ENCODE measurements at places on chromosomes 16 and 17.

- DNase-seq: peak; percentile 35
These were observed 863 bp upstream of the UTS2R start for GRCh38 chr17:82370471-82371332.

DNA sequence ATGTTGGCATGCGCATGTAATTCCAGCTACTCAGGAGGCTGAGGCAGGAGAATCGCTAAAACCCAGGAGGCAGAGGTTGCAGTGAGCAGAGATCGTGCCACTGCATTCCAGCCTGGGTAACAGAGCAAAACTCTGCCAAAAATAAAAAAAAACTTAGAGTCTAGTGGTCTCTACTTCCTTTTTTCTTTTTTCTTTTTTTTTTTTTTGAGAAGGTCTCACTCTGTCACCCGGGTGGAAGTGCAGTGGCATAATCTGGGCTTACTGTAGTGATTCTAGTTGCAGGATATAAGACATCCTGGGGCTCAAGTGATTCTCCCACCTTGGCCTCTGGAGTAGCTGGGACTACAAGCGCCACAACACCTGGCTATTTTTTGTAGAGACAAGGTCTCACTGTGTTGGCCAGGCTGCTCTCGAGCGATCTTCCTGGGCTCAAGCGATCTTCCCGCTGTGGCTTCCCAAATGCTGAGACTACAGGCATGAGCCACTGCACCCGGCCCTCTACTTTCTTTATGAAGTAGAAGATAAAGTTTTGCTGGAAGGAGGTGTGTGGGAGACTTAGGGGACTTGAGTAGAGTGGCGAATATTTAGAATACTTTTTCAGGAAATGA lies 47.9 kb upstream of the TAOK1 start:
- no peak for DNase-seq

- no peak for DNase-seq
These were observed 1.9 kb upstream of the NFE2L1 start for GRCh38 chr17:48046296-48046695.

GRCh38 chr17:54969658-54970572 lies 1.4 kb downstream of the STXBP4 start:
- DNase-seq: no peak

DNA sequence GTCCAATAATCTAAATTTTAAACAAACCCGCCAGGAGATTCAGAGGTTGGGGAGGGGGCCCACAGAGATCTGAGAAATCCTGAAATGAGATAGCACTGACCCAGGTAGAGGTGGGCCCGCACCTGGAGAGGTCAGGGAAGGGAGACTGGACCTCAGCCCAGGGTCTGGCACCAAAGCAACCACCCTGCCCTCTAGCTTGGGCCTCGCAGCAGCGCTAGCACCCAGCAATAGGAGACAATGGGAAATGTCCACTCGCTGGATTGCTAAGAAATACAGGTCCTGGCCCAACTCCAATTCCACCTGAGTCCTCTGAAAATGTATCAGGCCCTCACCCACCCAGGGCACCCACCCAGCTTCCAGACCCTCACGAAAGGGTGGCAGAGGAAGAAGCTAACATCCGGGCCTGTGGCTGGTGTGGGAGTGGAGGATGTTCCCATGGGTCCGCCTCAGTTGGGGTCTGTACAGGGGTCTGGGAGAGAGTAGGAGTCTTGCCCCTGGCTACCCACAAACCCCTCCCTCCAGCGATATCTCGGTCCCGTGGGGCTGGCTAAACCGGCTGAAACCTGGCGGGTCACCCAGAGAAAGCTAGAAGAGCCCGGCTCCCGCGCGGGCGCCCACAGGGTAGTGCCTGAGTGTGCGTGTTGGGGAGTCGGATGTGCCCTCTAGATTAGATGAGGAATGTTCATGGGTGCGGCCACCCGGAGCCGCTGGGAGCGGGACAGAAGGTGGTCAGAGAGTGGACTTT lies 1.1 kb downstream of the PLLP start:
- DNase-seq: no peak

DNA sequence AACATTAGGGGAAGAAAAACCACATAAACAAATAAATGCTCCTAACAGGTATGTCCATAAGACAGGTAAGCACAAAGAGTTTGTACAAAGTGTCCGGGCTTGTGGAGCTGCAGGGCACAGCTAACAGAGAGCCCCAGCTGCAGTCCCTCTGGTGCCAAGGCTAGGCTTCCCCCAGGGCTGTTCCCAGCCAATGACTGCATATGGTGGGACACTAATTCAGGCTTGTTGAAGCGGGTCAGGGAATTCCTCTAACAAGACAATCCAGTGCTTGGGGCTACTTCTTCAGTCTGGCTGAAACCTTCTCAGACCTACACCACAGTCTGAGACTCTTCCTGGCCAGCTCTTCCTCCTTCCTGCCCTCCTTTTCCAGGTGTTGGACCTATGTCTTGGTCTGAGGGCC lies 51.7 kb upstream of the ALDH3A1 start:
- DNase-seq: no peak

DNA sequence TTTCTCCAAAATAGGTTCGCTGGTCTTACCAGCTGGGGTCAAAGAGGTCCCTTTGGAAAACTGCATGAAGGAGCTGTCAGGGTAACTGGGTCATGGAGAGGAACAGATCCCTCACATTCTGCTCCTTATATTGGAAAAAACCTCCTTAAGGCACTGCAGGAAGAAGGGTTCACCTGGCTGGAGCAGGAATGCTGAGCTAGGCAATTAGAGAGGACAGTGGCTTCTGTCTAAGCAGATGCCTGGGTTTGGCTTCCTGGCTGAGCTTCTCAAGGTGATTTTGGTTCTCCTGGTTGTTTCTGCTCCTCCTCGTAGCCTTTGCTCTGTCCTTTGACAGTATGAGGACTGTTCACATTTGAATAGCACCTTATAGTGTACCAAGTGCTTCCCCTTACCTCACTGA lies 19.6 kb downstream of the ITGB3 start:
- DNase-seq: no peak

GRCh38 chr17:57366558-57367351 lies 110.4 kb downstream of the MSI2 start:
- no peak for DNase-seq

DNA sequence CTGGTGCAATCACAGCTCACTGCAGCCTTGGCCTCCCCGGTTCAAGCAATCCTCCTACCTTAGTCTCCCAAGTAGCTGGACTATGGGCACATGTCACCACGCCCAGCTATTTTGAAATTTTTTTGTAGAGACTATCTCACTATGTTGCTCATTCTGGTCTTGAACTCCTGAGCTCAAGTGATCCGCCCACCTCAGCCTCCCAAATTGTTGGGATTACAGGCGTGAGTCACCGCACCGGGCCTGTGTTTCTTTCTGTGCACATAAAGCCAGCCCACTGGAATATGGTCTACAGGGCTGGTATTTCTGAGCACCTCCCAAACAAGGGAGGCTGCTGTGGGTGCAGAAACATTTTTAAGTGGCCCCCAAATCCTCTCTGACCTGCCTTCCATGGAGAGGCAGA lies 8.4 kb downstream of the TMEM95 start:
- no peak for DNase-seq

DNA sequence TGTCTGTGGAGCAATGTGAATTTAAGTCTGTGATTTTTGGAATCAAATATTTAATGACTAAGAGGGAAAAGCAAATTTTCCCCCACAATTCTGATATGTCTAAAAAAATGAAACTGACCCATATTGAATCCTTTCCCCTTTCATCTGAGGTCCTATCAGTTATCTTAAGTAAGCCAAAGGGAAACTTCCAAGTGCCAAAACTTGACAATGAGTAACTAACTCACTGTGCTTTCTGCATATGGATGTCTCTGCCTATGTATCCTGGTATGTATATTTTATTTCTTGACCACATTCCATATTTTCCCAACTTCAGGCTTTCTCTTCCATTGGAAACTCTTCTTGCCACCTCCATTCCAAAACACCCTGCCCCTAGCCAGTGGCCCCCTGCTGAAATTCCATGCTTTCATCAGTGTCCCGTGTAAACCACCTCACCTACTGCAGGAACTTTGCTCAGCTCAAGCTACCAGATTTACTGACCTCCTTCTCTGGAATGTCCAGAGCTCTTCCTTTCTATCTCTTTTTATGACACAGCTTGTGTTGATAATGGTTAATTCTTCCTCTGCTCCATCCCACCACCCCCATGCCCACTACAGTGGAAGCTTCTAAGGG lies 59.0 kb downstream of the TOX3 start:
- DNase-seq: no peak

GRCh38 chr16:60852635-60853034 lies 1183.6 kb downstream of the CDH8 start:
- DNase-seq: no peak

GRCh38 chr16:82846806-82847205 lies 220.0 kb downstream of the CDH13 start:
- no peak for DNase-seq

DNA sequence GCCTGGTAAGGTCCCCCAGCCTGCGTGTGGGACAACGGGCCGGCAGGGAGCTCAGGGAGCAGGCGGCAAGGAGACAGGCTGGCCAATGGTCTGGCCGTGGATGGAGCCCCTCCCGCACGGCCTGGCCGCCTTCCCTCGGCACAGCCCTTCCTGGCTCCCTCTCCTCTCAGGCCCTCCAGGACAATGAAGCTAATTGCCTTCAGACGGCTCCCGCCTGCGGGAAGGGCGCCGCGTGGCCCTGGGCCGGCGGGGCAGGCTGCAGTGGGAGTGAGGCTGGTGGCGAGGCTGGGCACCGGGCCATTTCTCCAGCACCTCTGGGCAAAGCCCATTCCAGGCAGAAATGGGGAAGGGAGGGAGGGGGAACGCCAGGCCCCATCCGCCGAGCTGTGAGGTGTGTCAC lies 50.9 kb downstream of the ENGASE start:
- no peak for DNase-seq

- DNase-seq: no peak
These were observed 600.0 kb upstream of the CA10 start for GRCh38 chr17:52758481-52758880.

DNA sequence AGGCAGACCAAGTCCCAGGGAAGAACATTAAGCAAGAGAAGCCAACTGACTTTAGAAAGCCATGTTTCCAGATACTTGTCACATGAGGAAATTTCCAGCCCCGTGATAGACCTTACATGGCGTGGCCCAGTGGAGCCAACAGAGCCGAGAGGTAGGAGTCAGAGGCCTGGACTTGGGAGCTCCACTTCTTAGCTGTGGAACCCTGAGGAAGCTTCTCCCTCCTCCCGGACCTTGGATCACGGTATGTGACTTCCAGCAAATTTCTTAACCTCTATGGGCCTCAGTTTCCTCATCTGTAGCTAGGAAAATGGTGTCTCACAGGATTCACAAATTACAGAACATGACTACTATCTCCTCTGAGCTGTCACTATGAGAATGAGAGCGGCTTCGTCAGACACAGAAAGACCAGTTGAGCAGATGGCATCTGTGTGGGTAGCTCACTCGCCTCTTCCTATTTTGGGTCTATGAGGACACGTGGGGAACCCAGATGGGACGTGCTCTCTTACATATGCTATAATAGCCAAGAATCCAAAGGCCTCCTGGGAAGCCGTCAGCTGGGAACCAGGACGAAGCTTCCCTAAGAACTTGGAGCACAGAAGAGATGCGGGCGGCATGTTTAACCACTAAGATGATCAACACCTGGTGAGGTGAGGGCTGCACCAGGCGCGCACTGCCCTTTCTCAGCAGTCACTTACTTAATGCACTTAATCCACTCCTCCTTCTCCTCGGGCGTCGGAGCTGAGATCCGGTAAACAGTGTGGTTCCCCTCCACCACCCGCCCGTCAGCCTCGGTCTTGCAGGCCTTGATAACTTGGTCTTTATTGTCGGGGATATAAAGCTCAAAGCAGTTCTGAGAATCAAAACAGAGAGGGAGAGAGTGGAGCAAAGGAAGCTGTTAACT lies 102.3 kb downstream of the CYTH1 start:
- DNase-seq: no peak

GRCh38 chr17:80750263-80750662 lies 205.6 kb downstream of the RPTOR start:
- no peak for DNase-seq

DNA sequence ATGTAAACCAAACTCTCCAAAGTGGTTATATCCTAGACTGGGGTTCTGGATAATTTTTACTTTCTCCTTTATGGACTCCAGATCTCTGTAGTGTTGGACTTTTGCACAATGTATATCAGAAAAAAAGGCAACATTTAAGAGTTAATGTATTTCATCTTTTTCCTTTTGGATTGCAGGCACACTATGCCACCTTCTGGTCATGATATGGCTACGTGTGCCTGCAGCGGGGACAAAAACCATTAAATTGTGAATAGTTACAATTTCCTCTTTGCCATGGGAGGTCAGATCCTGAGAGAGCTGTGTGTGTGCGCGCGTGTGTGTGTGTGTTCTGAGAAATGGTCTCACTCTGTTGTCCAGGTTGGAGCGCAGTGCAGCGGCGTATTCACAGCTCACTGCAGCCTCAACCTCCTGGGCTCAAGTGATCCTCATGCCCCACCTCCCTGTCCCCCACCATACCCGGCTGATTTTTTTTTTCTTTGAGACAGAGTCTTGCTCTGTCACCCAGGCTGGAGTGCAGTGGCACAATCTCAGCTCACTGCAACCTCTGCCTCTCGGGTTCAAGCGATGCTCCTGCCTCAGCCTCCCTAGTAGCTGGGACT lies 4.3 kb upstream of the SGF29 start:
- DNase-seq: no peak

DNA sequence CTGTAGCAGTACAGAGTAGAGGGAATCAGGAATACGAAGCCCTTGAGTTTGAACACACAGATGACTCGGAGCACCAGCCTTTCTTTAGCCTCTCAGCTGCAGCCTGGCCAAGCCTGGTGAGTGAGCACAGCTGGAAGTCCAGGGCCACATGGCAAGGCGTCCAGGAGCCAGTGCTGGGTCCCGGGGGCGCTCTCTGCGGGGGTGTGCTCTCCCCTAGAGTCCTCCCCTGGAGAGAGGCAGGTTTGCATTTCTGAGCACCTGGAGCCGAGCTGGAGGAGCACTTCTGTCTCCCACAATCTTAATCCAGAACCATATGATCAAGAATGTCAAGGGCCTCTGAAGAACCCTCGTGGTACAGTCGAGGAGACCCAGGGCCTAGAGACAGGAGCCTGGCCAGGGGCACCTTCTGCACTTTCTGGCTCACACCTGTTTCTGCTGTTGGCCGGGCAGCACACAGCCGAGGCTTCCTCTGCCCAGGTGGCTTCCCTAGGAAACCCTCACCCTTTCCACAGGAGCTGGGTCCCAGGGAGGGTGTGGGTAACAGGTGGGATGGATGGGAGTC lies 78.3 kb downstream of the PLD6 start:
- no peak for DNase-seq

DNA sequence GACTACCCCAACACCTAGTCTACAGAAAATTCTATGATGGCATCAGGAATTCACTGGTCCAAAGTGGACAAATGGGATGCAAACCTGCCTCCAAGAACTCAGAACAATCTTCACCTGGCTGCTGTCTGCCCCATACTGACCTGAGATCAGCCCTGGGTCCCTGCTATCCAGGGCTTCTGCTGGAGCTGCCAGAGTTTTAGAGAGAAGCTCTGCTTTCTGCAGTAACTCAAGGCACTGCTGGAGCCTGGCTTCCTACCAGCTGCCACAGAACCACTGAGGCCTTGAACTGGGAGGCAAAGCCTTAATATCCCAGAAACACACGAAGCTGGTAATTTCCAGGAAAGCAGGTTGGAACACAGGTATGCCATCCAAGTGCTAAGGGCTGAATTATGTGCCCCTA lies 7.5 kb downstream of the TMEM170A start:
- no peak for DNase-seq

- no peak for DNase-seq
These were observed 458 bp downstream of the ENKD1 start for GRCh38 chr16:67666032-67666551.

- DNase-seq: no peak
These were observed 12.9 kb downstream of the SCNN1G start for GRCh38 chr16:23195366-23195978.

Data from stimulated activated CD4-positive, alpha-beta T cell treated with anti-CD3 and anti-CD28 coated beads, Interleukin-4, amount 100 ng/mL, for 4 hours (primary cell).